ENCODE measurements at places on chromosomes 11 and 22.
A peak's percentile ranks its signal among the peaks of the same experiment; 100 is the strongest.

- DNase-seq = peak; percentile 14
Observed at GRCh38 chr11:62974848-62975522, 9.8 kb downstream of the SLC22A6 start.

DNA sequence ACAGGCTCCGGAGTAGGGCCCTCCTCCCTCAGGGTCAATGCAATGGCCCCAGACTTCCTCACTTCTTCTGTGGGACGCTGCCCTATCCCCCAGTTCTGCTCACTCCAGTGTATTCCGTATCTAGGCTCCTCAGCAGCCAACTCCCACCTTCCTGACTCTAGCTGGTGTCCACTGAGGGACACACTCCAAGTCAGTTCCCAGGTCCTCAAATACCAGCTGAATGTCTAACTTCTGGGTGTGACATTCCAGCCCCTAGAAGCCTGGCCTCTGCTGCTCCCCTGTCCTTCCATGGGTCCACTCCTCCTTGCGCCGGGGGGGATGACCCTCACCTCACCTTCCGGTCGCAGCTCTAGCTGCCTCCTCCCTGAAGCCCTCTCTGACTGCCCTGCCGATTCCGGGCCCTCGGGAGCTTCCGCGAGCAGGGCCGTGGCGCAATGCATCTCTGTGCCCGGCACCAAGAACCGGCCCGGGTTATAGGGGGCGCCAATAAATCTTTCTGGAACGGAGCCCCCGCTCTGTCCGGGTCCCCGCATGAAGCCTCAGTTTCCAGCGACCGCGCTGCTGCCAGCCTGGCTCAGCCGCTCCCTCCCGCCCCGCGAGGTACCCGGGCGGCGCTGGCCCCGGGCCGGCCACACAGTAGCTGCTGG, 15.4 kb downstream of the BAD start:
- no peak for DNase-seq

GRCh38 chr11:57356268-57356667, 18.1 kb downstream of the P2RX3 start:
- DNase-seq = no peak

- DNase-seq = no peak
Observed at GRCh38 chr11:75786101-75786736, 17.6 kb downstream of the DGAT2 start.

DNA sequence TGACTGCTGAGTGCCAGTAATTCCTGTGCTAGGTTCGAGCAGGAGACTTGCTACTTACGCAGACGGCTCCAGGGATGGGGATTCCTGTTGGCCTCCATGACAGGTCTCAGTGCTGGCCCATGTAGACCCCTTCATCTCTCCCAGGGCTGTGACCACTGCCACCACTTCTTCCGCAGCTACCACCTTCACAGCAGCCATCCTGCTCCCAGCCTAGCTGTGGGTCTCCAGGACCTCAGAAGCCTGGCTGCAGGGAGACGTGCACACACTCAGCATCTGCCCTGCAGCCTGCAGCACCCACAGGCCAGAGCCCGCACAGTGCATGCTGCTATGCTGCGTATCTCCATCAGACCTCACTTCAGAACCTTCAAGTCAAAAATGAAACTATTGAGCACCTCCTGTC, 1503.9 kb downstream of the BRD1 start:
- no peak for DNase-seq

GRCh38 chr11:76678321-76678720, 7.8 kb upstream of the LRRC32 start:
- no peak for DNase-seq

DNA sequence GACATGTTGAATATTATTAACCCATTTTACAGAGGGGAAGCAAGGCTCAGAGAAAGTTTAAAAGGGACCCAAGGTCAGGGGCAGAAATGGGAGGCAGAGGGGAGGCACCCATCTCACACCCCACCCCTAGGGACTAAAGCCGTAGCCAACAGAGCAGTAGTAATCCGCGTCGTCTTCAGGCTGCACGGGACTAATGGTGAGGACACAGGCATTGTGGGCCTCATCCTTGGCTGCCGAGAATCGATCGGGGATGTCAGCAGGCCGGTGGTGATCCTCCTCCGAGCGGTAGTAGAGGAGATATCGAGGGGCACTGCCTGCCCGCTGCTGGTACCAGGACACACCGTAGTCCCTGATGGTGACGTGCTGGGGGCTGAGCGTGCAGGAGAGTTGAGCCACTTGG, 1.5 kb downstream of the VPREB3 start:
- no peak for DNase-seq

DNA sequence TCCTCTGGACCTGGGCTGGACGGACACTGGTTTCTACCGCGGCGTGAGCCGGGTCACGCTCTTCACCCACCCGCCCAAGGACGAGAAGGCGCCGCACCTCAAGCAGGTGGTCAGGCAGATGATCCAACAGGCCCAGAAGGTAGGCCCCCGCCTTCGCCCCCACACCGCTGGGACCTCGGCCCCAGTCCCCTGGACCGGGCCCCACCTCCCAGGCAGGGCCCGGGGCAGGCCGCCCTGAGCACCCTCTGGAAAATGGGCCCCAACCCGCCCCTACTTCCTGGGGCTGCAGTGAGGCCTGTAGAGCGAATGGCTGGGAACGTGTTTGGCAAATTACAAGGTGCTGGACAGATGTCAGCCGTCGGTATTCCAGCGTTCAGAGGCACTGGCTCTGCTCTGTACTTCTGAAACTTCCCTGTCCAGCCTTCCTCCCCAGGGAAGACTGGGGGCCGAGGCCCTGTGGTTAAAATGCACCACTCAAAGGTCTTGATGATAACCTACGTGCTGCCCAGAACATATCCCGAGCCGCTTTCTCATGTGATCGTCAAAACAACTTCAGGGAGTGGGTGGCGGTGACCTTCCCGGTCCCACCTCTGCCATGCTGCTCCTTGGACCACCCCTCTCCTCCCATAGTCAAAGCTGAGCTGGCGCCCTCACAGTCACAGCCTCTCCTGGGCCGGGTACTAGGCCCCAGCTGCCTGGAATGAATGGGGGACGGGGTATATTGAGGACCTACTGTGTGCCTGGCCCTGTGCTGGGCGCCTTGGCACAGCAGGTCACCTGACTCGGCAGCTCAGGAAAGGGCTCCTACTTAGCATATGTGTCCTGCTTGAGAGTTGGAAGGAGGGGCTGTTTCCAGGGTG, 869 bp downstream of the FAM83F start:
- no peak for DNase-seq

- no peak for DNase-seq
Observed at GRCh38 chr11:104060820-104061219, 24.4 kb downstream of the DDI1 start.

GRCh38 chr22:27788500-27789288, 12.9 kb downstream of the MN1 start:
- no peak for DNase-seq

- no peak for DNase-seq
Observed at GRCh38 chr22:44738347-44738715, 14.0 kb upstream of the ARHGAP8 start.

DNA sequence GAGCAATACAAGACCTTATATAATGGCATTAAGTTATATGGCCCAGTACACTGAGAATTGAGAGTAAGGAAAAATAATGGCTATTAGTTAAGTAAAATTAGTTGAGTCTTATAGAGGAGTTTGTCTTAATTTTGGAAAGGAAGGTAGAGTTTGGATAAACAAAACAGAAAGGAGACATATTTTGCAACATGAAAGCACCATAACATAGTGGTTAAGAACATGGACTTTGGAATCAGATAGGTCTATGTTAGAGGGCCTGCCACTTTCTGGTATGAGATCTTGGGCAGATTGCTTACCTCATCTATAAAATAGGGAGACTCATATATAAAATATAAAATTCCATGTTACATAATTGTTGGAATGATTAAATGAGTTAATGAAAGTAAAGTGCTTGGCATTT, 68.9 kb downstream of the CSTPP1 start:
- no peak for DNase-seq

DNA sequence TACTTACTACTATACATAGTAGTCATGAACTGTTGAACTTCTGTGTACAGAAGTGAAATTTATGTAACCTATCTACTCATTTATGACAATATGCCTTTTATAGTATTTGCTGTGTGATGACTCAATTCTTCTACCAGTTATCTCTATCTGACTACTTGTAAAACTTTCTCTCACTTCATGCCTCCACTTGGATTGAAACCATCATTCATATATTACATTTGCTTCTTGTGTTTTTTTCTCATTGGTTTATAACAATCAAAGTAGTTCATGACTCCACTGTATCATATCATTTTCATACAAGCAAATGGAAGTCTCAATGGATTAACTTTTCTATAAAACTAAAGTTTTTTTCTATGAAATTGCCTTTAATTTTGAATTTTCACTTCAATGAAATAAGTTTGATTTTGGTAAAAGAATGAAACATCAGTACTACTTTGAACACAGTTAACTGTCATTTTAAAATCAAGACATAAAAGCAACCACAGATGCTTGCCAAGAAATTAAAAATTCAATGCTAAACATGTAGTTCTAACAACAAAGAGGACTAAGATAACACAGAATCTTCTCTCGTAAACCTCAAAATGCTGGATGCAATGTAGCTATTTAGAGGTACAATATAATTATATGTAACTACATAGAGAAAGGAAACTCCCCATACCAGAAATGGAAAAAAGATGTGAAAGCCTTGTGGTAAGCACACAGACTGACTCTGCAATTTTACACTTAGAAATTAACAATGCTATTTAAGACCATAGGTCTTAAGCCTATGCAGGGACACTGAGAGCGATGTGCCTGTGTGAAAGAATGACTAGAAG, 27.6 kb upstream of the EXPH5 start:
- DNase-seq = no peak

DNA sequence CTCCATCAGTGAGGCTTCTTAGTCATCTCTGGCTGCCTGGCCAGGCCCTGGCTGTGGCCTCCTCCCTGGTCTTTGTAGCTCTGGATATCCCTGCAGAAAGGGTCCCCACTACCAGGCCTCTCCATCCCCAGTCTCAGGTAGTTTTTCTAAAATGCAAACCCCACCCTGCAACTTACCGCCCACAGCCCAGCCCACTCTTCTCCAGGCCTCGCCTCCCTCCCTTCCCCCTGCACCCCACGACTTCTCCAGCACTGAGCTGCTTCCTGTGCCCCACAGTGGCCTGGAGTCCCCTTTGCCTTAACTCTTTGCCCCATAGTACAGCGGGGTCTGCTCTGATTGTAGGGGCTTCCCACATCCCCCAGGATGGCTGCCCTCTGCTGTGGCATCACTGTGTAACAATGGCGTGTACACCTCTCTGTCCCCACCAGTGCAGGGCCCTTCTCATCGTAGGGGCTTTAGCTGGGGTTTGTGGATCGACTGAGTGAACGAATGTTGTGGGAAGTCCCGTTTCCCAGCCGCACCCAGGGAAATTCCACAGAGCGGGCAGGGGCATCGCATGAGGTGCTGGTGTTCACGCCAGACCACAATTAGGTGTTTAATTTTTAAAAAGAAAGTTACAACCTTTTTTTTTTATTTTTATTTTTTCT, 111.6 kb downstream of the BCR start:
- DNase-seq = no peak

DNA sequence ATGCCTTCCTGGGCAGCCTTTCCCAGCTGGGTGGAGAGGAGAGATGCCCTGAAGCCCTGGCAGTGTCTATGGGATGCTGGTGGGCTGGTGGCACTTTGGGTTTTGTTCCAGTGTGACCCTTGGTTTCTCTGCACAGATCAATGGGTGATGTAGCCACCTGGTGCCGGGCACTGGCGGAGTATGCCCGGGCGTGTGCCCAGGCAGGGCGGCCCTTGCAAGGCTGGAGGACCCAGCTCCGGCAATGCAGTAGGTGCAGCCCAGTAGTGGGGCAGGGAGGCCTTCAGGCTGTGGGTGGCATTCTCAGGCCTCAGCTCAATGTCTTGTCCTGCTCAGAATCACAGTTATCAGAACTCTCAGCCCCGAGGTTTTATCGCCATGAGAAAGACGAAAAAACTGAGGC, 11.9 kb downstream of the OTOG start:
- no peak for DNase-seq

DNA sequence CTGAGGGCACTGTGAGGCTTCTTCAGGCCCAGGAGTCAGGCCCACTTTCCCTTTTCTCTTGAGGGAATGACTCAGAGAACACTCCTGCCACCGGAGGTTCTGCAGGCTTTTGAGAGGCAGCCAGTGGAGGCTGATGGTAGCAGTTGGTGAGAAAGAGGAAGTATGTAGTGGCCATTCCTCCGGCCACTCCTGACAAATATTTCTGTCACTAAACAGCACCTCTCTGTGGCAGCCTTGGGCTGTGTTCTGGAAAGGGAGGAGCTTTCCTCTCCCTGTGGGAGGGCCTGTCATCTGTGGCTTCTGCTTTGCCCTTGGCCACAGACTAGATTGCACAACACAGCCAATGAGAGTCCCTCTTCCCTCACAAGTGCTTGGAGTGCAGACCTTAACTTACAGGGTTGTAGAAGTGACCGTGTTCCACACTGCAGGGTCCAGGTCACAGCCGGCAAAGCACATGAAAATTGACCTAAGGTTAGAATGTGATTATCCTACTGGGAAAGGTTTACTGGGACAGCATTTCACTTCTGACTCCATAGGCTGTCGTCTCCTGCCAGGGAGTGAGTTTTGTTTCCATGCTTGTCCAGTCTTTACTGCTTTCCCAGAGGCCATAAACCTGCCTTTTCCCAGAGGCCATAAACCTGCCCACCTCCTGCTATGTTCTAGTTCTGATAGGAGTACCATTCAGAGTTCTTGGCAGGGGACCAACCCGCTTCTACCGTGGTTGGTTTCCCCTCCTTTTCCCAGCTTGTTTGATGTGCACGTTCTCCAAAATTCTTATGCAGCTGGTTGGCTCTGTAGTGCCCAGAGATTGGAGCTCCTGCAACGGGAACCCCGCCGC, 33.3 kb downstream of the MARK2 start:
- DNase-seq = peak; percentile 21

GRCh38 chr11:63915961-63916836, 765 bp downstream of the RCOR2 start:
- DNase-seq = no peak

GRCh38 chr11:72267956-72268617, 24.1 kb upstream of the PHOX2A start:
- no peak for DNase-seq

DNA sequence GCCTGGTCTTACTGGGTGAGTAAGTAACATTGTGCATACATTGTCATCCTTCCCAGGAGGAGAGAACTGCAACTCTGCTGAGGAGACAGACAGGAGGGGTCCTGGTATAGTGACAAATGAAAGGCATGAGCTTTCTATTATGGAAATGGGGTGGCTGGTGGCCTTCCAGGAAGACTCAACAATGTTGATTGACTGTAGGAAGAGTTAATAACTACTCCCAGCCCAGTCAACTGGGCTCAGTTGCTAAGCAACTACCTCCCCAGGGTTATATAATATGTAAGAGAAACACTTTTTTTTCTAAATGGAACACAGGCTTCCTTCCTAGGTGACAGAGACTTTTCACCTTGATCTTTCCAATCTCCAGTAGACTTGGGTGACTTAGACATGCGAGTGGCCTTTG, 28.2 kb downstream of the SEZ6L start:
- DNase-seq = no peak
